ENCODE measurements at places on chromosomes 3 and 15. TPM values are rescaled to one million over a fixed set of nuclear protein-coding genes. Genes with fewer than 3 reads are reported as not detected.

GRCh38 chr3:124283652-124284023, 291.7 kb upstream of the ROPN1 start:
- peak; percentile 23 for DNase-seq

DNA sequence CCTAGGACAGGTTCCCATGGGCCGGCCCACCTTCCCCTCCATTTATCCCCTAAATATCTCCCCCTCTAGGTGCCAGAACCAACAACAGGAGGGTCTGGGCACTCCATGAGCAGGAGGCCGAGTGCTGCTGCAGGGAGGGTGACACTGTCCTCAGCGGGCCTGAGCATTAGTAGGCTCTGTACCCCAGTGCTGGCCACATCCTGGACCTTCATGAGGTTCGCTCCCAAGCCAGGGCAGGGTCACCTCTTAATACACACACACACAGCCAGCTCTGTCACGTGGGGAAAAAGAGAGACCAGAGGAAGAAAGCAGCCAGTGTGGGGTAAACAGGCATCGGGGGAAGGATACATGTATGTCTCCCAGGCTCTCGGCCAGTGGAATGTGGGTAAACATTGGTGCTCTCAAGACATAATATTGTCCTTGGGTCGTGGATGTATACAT, 27.9 kb upstream of the SEMA3F start:
- no peak for DNase-seq

- no peak for DNase-seq
Observed at GRCh38 chr3:122255757-122256439, 69.2 kb upstream of the CSTA start.

- no peak for DNase-seq
Observed at GRCh38 chr3:117499189-117499870, 789.8 kb downstream of the TUSC7 start.

DNA sequence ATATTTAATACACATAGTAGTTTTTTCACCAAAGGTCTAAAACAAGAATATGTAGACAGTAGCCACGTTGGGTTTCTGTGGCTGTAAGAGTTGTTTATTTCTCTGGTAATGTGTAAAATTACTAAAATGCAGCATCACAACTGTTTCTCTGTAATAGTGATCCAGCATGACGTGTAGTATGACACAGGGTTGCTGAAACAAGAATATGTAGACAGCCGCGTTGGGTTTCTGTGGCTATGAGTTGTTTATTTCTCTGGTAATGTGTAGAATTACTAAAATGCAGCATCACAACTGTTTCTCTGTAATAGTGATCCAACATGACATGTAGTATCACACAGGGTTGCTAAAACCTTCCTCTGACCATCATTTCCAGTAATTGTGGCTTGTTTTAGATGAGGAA, 153.6 kb upstream of the ZNF717 start:
- DNase-seq, result no peak

- DNase-seq, result no peak
Observed at GRCh38 chr3:28134792-28135375, 106.5 kb upstream of the CMC1 start.

DNA sequence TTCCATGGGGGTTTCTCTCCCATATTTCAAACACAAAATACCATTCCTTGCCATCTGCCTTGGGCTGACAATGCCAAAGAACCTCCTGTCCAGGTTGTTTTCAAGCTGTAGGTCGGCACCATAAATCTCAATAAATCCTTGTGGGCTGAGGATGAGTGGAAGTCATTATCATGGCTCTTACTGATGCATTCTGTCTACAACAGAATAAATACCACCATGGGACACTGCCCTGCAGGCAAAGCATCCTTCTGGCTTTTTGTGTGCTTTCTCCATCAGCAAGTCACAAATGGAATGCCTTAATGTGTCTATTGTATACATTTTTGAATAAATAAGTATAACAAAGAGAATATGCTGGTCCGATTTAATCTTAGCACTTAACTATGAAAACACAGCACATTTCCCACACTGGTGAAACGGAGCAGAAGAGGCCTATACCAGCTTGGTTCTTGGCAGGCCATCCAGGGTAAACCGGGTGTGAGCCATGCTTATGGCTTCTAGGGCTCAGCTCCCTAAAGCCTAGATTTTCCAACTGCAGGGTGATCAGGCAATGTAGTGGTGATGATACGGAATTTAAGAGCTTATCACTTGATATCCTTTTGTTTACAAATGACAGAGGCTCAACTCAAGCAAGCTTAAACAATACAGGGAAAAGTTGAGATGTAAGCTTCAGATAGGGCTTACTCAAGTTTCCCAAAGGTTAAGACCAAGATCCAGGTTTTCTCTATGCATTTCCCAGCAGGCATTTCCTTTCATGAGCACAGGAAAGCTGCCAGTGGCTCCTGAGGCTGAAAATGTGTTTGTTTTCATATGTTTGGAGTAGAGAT, 133.2 kb upstream of the LRTM1 start:
- DNase-seq, result peak; percentile 23

GRCh38 chr15:73928241-73928579, 1.9 kb downstream of the LOXL1 start:
- DNase-seq, result no peak

- DNase-seq, result no peak
Observed at GRCh38 chr3:63450023-63450422, 171.9 kb downstream of the SYNPR start.

GRCh38 chr3:194767446-194768207, 81.9 kb downstream of the FAM43A start:
- no peak for DNase-seq

- no peak for DNase-seq
Observed at GRCh38 chr3:189632242-189632641, 1.1 kb downstream of the TP63 start.

DNA sequence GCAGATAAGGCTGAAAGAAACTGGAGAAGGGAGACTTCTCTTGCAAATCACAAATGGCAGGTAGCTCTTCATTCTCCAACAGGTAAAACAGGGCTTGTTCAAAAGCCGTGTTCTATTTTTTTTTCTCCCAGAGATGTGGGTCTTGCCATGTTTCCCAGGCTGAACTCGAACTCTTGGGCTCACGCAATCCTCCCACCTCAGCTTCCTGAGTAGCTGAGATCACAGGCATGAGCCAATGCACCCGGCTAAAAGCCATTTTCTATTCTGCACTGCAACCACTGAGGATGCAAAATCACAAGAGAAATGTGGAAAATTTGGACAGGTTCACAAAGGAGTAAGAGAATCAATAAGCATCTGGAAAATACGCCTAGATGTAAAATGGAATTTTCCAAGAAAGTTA, 19.5 kb downstream of the EIF4E3 start:
- no peak for DNase-seq

GRCh38 chr3:2303566-2303965, 204.9 kb downstream of the CNTN4 start:
- DNase-seq, result no peak

DNA sequence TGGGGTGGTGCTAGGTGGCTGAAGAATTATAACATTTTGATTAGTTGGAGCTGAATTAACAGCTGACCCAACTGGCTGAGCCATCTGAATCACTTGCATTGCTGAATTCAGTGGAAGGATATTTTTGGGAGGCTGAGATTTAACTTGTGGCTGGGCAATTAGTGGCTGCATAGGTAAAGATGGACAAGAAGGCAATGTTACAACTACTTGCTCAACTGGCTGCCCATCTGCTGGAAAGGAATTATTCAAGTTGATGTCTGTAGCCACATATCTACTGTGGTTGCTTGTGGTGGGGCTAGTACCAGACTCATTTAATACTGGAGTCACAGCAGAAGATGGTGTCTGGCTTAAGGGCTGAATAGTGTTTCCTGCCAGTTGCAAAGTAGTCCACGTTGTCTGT, 36.4 kb downstream of the USF3 start:
- DNase-seq, result no peak

- DNase-seq, result no peak
Observed at GRCh38 chr15:73885954-73886700, 12.8 kb downstream of the TBC1D21 start.

DNA sequence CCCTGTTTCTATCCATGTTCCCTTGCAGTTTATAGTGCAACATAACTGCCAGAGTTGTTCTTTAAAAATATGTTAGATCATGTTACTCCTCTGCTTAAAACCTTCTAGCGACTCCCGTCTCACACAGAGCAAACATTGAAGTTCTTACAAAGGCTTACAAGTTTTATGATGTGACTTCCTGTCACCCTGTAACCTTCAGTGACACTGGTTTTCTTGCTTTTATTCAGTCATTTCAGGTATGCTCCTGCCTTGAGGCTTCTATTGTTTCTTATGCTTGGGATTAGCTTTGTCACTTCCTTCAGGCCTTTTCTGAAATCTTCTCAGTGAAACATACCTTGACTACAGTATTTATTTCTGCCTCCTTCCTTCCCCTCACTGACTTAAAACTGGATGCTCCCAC, 252.1 kb downstream of the DOCK3 start:
- no peak for DNase-seq

GRCh38 chr3:54917174-54917573, 10.7 kb downstream of the LRTM1 start:
- DNase-seq, result no peak

DNA sequence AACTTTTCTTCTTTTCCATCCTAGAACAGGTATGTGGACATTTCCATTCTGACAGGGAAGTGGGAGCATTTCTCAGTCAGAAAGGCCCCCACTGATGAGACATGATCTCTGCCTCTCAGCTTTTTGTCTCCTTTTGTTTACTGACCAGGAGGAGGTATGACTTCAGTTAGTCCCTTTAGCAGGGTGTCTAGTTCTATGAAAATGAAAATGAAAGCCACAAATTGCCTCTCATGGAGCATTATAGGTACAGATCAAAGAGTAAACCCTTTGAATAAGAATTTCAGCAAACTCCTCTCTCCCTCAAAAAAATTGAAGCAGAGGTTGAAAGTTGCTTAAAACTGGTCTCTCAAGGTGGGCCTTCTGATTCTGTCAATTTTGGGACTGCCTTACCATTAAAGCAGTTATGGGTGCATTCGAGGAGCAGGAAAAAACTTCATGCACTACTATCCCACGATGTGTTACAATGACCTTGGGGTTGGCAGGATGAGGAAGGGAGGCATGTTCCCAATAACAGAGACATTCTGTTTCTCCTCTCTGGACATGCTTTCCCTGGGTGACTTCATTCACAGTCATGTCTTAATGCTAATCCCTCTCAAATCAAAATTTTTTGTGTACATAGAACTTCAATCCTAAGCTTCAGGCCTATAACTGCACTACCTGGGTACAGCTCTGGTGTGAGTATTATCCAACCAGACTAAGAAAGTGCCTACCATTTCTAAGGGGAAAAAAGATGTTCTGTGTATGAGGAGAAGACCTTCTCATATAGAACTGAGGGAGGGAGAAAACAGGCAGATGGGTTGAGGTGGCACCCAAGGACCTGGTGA, 50.6 kb upstream of the TBC1D23 start:
- no peak for DNase-seq

DNA sequence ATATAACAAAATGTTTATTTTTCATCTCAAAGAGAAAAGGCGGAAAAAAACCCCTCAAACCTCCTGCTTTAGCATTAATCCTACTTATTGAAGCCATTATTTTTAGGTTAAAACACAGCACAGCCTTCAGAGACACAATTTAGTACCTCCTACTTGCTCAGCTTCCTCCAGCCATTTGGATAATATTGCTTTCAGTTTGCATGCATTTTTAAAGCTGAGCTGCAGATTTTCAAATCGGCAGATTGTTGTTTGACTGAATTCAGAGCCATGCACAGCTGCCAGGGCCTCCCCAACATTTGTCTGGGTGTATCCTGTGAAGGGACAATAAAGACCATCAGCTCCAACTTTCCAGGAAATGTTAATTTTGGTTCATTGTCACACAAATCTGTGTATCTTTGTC, 14.5 kb downstream of the POU1F1 start:
- DNase-seq, result no peak

PLD1 gene
- total RNA-seq, result 12.5 TPM

HRH1 gene
- 5.0 TPM for total RNA-seq

ZNF662 gene
- total RNA-seq, result 11.2 TPM

PRSS50 gene
- not detected for total RNA-seq

FYTTD1 gene
- total RNA-seq, result 29.6 TPM

CCDC13 gene
- total RNA-seq, result 31.7 TPM

SI gene
- total RNA-seq, result not detected

IL17RD gene
- 5.3 TPM for total RNA-seq

PGBD4 gene
- total RNA-seq, result 1.9 TPM

SPINK8 gene
- not detected for total RNA-seq

HES1 gene
- total RNA-seq, result 56.9 TPM

CAMKV gene
- total RNA-seq, result not detected
